ENCODE measurements at places on chromosomes 13 and 19. TPM values are rescaled to one million over a fixed set of nuclear protein-coding genes. Genes with fewer than 3 reads are reported as not detected.

C19orf18 gene
- total RNA-seq = 0.40 TPM

RASGRP4 gene
- 1.6 TPM for total RNA-seq

KLK8 gene
- total RNA-seq = not detected

RNF113B gene
- total RNA-seq = not detected

MYADM gene
- 18.7 TPM for total RNA-seq

APOC1 gene
- 28.3 TPM for total RNA-seq

ZNF726 gene
- 8.3 TPM for total RNA-seq

NPAS1 gene
- 1.0 TPM for total RNA-seq

OR7D2 gene
- 0.06 TPM for total RNA-seq

GRCh38 chr19:42185277-42185676, 32.2 kb downstream of the DEDD2 start:
- DNase-seq = no peak

DNA sequence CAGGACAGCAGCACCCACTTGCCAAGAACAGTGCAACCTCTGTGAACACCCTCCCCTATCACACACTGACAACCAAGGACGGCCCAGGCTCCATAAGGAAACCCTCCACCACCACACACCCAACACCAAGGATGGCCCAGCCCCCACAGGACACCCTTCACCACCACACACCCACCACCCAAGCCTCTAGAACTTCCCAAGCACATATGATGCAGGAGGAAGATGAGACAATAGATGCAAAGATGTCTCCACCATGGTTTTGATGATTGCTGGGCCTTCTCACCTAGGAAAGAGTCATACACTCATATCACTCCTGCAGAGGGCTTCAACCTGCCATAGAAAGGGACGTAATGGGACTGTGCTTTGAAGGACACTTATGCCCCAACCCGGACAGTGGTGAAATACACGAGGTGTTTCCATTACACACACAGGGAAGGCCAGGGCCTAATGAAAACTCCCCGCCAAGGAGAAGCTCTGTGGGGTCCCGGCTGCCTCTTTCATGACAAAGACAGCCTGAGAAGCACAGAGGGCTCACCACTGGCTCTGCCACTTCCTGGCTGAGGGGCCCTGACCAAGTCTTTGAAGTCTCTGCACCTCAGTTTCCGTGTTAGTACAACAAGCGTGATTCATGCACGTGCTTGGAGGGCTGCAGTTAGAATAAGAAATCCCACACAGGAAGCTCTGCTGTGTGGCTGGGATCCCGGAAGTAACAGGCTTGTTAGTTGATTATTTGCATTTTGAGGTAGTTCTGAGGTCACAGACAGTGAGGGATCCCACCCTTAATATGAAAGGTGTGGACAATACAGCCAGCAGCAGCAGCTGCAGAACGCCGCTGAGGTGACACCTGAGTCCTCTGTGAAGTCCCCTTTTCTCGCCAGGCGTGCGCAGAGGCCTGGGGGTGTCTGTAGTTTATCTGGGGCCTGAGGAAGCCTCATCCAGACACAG, 61.9 kb upstream of the ATP12A start:
- DNase-seq = no peak

GRCh38 chr19:50749490-50749889, 20.8 kb upstream of the GPR32 start:
- DNase-seq = no peak

GRCh38 chr13:38785490-38785889, 98.6 kb downstream of the FREM2 start:
- no peak for DNase-seq

DNA sequence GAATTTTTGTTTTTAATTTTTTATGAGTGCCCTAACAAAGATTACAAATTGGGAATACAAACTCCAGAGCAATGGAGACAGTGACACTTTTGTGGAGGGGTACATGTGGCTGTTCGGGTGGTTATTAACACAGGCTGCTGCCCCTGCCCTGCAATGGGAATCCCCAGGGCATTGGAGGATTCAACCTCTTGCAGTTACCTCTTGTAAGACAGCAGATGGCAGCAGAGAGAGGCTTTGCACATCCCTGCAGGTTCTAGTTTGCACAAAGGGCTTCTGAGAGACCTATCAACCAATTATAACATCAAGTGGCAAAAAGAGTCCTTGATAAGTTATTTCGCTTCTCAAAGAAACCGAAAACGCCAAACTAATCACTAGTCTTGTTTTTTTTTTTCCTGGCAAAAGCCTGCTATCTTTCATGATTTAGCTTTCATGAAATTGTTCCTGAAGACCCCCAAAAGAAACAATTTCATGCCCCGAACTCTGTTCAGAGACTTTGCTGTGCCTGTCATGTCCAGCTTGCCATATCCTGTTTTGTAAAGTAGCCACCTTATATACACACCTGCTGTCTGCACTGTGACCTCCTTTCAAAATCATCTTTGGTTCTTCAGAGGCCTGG, 10.4 kb downstream of the GJB2 start:
- no peak for DNase-seq

GRCh38 chr19:18109733-18110608, 12.4 kb downstream of the MAST3 start:
- peak; percentile 74 for DNase-seq

GRCh38 chr13:98710521-98710920, 42.0 kb downstream of the SLC15A1 start:
- no peak for DNase-seq

GRCh38 chr13:80379245-80379644, 38.3 kb upstream of the SPRY2 start:
- DNase-seq = no peak

DNA sequence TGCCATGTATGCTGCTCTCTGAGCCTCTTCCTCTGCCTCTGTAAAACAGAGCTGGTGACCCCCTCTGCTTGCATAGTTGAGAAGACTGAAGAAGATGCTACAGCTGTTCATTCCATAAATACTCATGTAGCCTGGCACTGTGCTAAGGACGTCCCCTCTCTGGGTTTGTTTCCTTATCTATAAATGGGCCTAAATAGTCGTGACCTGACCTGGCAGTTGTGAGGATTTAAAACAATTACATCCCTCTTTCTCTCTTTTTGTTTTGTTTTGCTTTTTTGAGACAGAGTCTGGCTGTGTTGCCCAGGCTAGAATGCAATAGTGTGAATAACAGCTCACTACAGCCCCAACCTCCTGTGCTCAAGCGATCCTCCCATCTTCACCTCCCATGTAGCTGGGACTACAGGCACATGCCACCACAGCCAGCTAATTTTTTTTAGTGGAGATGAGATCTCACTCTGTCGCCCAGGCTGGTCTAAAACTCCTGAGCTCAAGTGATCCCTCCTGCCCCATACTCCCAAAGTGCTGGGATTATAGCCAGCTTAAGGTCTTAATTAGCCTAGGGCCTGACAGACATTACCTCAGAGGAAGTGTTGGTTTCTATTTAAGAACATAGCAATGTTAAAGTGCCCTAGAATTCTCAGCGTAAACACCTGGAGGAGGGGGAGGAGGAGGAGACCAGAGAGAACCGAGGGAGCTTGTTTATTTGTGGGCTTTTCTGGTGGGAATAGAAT, 4.6 kb downstream of the WDR62 start:
- DNase-seq = no peak

DNA sequence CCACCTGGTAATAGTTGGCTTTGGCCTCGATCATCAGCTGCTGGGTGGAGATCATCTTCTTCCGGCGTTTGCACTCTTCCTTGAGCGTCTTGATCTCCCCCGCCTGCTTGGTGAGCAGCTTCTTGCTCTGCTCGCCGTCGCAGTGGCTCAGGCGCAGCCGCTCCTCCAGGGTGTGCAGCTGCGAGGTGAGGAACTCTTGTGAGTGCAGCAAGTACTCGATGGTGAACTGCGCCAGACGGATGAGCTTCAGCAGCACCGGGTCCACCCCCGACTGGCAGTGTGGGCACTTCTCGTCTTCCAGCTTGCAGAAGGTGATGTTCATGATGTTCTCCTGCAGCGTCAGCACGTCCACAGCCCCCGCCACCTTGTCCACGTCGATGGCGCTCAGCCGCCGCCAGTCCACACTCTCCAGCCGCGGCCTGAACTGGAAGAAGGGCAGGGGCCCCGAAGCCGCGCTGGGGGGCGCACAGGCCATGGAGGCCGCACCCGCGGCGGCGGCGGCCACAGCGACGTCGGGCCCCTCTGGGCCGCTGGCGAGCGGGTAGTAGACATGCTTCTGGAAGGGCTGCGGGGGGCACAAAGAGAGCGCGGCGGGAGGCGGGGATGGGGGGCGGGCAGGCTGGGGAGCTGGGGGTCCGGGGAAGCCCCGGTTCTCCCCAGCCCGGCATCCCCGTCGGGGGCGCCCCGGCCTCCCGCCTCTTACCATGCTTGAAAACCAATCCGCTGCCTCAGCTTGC, 3.0 kb downstream of the DZIP1 start:
- DNase-seq = no peak

- no peak for DNase-seq
These were observed 33.6 kb downstream of the AKAP11 start for GRCh38 chr13:42305503-42305902.

- DNase-seq = no peak
These were observed 533 bp downstream of the LRCH1 start for GRCh38 chr13:46553521-46553885.

GRCh38 chr19:52691737-52692136, 43.1 kb downstream of the ZNF611 start:
- DNase-seq = no peak

DNA sequence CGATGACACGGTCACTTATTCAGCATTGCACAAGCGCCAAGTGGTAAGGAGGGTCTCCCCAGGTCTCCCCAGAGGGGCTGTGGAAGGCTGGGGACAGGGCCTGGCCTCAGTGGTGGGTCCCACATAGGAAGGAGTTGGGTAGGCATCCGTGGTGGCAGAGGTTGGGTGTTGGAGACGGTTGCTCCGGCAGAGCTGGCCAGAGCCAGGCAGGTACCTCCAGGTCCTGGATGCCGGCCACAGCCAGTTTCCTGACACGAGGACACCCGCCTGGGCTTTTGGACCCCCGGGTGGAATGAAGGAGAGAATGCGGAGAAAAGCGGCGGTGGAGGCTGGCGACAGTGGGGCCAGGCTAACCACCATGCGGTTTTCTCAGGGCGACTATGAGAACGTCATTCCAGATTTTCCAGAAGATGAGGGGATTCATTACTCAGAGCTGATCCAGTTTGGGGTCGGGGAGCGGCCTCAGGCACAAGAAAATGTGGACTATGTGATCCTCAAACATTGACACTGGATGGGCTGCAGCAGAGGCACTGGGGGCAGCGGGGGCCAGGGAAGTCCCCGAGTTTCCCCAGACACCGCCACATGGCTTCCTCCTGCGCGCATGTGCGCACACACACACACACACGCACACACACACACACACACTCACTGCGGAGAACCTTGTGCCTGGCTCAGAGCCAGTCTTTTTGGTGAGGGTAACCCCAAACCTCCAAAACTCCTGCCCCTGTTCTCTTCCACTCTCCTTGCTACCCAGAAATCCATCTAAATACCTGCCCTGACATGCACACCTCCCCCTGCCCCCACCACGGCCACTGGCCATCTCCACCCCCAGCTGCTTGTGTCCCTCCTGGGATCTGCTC, 1.3 kb upstream of the FFAR1 start:
- DNase-seq = no peak

DNA sequence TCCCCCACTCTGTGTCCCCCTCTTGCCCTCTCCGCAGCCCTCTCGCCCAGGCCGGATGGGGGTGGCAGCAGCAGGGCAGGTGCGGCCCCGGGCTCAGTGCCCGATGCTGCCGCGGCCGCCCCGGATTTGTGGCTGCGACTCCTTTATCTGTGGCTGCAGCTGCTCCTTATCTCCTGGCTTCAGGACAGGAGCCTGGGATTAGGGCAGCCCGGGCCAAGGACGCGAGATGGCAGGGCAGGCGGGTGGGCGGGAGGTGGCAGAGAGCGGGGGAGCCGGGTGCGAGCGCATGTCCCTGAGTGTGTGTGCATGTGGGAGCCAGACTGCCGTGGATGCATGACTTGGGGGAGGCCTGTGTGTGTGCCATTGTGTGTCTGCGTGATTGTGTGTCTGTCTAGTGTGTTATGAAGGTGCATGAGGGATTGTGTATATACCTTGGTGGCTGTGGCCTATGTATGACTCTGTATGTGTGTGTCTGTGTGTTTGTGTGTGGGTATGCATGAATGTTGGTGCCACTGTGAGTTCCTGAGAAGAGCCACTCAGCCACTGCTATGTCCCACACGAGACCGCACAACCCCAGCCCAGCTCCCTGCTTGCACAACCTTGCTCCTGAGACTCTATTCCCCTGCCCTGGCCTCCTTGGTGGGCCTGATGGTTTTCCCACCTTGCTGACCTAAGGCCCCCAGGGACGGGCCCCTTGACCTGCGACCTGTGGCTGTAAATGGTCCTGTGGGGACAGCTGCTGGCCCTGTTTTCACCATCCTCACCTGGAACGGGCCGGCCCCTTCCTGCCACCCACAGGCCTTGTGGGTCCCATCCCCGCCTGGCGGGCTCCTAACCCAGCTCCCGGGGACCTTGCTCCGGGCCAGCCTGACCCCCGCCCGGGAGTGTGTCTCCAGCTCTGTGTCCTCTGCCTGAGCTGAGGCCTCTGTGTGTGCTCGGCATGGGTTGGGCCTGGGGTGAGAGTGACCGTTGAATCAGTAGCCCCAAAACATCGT, 5.3 kb upstream of the NRTN start:
- no peak for DNase-seq

DNA sequence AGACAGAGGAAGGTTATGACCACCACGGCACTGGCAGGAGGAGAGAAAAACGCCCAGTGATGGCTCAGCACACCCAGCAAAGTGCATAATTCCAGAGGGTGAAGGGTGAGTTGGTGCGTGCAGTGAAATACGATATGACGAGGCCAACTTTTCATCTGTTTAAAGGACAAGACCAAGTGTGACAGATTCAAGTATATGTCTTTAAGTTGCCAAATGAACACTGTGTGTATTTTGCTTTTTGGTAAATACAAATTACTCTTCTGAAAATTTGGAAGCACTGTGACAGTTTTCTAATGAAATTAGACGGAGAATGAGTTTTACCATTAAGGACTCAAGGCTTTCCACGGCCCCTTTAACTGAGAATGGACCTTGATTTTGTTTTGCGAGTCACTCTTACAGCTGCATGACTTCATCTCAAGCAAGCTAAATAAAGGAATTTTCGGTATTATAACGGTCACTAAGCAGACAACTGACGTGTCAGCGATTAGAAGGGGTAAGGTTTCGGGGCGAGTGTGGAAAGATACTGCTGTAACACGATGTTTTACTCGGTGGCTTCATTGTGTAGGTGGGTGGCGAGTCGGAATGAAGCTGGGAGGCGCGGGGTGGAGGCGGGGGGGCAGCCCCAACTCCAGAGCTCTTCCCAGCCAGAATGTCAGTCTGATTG, 22.8 kb downstream of the COL4A2 start:
- DNase-seq = no peak

DNA sequence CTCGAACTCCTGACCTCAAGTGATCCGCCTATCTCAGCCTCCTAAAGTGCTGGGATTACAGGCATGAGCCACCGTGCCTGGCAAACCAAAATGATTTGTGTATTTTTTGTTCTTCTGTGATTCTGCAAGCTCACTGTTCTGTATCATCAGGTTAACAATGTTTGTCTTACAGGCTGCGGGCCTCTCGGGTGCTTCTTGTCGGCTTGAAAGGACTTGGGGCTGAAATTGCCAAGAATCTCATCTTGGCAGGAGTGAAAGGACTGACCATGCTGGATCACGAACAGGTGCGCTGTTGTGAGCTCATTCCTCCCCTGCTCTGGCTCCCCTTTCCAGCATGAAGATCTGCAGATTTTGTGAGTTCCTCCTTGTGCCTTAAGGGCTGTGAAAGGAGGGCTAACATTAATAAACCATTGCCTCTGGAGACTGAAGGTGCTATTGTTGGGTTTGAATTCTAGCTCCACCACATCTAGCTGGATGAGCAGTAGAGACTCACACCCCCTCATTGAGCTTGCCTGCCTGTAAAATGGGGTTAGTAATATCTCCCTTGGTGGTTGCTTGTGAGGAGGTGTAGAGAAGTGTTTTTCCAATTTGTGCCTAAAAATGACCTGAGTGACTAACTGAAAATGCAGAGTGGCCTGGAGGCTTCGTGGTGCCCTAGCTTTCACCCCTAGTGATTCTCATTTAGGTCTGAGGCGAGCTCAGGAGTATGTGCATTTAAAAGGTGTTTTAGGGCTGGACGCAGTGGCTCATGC, 12.9 kb downstream of the SAE1 start:
- DNase-seq = no peak

All from spinal cord (tissue), 10 donors.